ENCODE measurements at places on chromosomes 1 and 21.

DNA sequence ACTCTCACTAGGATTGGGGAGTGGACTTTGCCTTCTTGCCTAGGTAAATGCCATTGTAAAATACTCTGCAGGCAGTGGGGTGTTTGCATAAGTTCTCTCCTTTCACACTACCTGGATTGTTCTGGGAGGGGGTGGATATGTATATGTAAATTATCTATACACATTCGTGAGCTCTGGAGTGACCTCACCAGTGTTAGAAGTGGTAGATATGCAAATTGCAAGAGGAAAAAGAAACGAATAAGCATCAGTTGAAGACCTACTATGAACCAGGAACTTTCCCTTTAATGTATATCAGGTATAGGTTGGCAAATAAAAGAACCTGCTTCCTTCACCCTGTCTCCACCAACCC, 1.5 kb upstream of the ARHGEF11 start:
- no peak for ATAC-seq

GRCh38 chr1:19359357-19359756, 47.2 kb downstream of the SLC66A1 start:
- peak; percentile 11 for ATAC-seq

DNA sequence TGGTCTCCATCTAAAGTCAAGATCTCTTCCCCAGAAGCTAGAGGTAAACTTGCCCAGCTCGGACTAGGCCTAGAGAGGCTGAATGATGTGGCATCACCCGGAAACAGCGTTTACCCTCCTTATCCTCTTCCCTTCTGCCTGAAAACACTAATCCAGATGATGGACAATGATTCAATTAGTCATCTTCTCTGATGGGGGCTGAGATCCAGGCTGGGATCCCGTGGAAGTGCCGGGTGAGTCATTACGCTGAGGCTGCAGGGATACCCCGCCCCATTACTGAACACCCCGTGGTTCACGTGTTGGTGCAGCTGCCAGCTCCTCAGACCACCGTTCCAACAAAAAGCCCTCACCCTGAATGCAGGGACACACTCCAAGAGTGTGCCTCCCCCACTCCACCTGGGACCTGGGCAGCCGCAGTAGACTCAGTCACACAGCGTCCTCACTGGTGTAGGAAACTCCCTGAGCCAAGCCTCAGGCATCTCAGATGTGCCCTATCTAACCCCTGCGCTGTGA, 2.0 kb downstream of the S100A6 start:
- peak; percentile 16 for ATAC-seq

- peak; percentile 64 for ATAC-seq
These were observed 1039.4 kb upstream of the B3GALT2 start for GRCh38 chr1:194225821-194226220.

DNA sequence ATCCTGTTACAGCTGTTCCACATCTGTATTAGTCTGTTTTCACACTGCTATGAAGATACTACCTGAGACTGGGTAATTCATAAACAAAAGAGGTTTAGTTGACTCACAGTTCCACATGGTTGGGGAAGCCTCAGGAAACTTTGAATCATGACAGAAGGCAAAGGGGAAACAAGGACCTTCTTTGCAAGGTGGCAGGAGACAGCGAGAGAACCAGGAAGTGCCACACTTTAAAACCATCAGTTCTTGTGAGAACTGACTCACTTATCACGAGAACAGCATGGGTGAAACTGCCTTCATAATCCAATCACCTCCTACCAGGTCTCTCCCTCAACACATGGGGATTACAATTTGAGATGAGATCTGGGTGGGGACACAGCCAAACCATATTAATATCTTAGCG, 110.3 kb upstream of the TRABD2B start:
- ATAC-seq: peak; percentile 76

DNA sequence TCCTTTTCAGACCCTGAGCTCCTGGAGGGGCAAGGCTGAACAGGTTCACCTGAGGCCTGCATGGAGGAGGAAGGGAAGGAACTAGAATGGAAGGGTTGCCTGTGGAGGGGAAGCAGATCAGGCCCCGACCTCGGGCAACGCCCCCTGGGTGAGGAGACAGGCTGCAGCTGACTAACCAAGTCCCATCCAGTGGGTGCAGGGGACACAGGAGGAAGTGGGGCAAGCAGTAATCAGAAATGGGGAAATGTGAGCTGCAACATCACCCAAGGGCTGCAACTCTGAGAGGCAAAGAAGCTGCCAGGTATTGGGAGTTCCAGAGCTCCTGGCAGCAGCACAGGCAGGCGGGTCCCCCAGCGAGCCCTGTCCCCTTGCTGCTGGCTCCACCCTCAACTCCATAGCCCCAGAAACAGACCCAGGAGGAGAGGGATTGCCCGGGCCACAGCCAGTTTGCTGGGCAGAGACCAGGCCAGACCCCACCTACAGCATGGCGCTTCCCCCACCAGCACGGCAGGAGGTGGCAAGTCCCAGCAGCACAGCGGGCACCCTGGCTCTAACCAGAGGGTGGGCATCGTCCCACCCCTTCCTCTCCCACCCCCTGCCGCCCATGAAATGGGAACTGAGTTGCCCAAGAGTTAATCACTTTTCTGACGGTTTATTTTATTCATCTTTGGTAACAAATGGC, 38.5 kb downstream of the MRPL37 start:
- ATAC-seq: no peak

GRCh38 chr1:40802742-40803113, 19.1 kb downstream of the KCNQ4 start:
- no peak for ATAC-seq

- no peak for ATAC-seq
These were observed 2.4 kb upstream of the C1orf115 start for GRCh38 chr1:220687809-220688208.

- ATAC-seq: no peak
These were observed 49.2 kb upstream of the COL24A1 start for GRCh38 chr1:86205741-86206140.

DNA sequence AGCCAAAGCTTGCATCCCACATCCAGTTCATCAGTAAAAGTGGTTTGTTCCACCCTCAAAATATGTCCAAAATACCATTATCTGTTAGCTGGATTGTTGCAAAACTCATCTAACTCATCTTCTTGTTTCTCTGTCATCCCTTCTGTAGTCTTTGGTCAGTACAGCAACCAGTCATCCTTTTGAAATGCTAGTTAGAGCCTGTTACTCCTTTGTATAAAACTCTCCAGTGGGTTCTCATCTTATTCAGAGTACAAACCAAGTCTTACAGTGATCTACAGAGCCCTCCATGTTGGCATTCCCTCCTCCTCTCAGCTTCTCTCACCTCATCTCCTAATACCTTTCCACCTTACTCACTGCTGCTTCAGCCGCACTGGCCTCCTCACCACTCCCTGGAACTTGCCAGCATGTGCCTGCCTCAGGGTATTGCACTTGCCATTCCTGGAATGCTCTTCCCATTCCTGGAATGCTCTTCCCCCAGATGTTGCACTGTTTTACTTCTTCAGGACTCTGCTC, 70.6 kb downstream of the LAMC1 start:
- no peak for ATAC-seq

- ATAC-seq: no peak
These were observed 403.4 kb downstream of the NTNG1 start for GRCh38 chr1:107544285-107544684.

GRCh38 chr1:46538147-46538546, 13.3 kb downstream of the KNCN start:
- no peak for ATAC-seq

DNA sequence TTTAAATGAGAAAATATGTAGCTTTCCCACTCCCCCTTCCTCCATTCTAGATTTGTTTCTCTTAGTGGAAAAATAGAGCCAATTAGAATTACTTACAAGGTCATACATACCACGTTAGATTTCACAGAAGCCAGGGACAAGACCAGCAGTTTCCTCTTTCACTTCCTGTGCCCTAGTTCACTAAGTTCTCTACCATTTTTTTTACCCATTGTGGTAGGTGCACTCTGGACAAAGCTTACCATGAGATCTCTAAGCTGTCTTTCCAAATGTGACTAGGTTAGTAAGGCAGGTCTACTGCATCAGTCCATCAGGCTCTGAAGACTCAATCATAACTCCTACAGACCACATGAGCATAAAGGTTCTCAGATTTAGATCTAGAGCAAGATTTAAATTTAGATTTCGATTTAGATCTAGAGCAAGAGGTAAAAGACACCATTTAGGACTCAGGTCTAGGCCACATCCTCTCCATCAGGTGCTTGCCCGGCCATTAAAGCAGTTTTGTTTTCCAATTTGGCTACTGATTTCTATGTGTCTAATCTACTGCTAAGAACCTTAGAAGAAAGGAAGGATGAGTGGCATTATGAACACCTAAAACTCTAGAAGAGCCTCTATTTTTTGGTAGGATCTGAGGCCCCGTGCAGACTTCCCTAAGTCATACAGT, 235.3 kb downstream of the FAF1 start:
- peak; percentile 88 for ATAC-seq

DNA sequence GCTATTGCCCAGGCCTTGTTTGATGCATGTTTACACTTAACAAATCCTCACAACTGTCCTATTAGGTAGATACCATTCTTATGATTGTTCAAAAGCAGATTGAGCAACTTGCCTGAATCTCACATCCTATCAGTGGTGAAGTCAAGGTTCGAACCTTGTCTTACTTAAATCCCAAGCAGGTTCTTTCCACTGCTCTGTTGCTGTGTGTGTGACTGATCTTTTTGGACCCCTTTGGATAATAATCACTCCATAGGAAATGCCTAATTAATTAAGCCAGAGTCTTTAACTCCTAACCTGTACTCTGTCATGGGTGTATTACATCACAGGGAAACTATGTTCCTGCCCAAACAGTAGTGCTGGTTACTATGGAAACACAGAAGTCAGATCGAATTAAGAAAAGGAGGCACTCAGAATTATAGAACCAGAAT, 84.2 kb downstream of the SPATA46 start:
- no peak for ATAC-seq

DNA sequence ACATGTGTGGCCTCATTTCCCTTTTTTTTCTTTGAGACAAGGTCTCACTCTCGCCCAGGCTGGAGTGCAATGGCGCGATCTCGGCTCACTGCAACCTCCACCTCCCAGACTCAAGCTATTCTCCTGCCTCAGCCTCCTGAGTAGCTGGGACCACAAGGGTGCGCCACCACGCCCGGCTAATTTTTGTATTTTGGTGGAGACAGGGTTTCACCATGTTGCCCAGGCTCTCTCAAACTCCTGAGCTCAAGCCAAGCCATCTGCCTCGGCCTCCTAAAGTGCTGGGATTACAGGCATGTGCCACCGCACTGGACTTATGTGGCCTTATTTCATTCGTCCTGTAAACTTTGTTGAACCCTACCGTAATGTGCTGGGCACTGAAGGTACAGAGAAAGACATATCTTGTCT, 569 bp upstream of the WARS2 start:
- peak; percentile 22 for ATAC-seq

DNA sequence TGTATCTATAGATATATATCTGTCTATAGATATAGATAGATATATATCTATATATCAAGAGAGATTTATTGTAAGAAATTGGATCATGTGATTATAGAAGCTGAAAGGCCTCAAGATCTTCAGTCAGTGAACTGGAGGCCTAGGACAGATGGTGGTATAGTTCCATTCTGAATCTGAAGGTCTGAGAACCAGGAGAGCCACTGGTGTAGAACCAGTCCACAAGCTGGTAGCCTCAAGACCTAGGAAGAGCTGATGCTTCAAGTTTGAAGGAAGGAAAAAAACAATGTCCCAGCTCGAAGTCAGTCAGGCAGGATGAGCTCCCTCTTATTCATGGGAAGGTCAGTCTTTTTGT, 213.2 kb upstream of the JUN start:
- ATAC-seq: no peak

- ATAC-seq: no peak
These were observed 249.8 kb downstream of the ZP4 start for GRCh38 chr1:237640966-237641365.

- no peak for ATAC-seq
These were observed 42.6 kb downstream of the SLC44A3 start for GRCh38 chr1:94862718-94863117.

- ATAC-seq: no peak
These were observed 24.1 kb upstream of the MYCL start for GRCh38 chr1:39925721-39926342.

- peak; percentile 88 for ATAC-seq
These were observed 76.3 kb downstream of the NPHP4 start for GRCh38 chr1:5915587-5916571.

GRCh38 chr1:224042557-224043118, 71.3 kb upstream of the FBXO28 start:
- peak; percentile 75 for ATAC-seq

DNA sequence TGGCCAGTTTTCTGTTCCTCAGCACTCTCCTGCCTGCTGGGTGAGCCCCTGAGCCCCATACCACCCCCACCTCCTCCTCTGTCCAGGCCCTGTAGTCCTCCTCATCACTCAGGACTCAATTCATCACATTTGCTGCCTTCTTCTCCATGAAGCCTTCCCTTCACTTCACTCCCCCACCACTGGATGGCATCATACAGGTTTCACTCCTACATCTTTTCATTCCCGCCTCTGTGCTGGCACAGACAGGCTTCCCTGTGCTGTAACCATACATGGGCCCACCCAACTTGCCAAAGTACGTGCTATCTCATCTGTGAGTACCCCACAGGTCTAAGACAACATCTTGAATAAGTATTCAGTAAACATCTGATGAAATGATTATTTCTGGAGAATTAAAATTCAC, 56.9 kb downstream of the SLC45A1 start:
- ATAC-seq: peak; percentile 46

GRCh38 chr21:42746593-42747275, 93.3 kb downstream of the PDE9A start:
- peak; percentile 84 for ATAC-seq

- no peak for ATAC-seq
These were observed 483.6 kb upstream of the RGS18 start for GRCh38 chr1:191674626-191675179.

DNA sequence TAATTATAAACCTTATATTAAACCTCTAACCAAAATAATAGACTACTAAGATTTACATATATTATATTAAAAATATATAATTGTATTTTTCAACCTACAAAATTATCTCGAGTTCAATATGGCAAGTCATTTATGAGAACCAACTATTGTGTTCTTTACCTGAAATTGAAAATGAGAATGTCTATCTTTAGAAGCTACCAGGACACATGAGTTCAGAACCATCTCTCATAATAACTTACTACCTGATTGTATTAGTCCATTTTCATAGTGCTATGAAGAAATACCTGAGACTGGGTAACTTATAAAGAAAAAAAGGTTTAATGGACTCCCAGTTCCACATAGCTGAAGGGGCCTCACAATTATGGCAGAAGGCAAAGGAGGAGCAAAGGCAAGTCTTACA, 6.8 kb downstream of the HAO2 start:
- ATAC-seq: no peak

Measured in activated T-helper 17 cell treated with anti-CD3 and anti-CD28 coated beads, Interleukin-2, amount 50 U/mL, for 72 hours (primary cell).